HuH-7 (cell line): ENCODE measurements at places on chromosomes 7 and 10.

DNA sequence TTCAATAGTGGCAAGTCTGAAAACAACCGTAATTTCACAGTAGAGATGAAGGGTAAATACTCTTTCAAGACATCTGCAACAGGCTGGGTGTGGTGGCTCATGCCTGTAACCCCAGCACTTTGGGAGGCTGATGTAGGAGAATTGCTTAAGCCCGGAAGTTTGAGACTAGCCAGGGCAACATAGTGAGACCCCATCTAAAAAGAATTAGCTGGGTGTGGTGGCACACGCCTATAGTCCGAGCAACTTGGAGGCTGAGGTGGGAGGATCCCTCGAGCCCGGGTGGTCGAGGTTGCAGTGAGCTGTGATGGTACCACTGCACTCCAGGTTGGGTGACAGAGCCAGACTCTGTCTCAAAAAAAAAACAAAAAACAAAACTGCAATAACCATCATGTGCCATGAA lies 71.8 kb downstream of the PFKFB3 start:
- no peak for DNase-seq

DNA sequence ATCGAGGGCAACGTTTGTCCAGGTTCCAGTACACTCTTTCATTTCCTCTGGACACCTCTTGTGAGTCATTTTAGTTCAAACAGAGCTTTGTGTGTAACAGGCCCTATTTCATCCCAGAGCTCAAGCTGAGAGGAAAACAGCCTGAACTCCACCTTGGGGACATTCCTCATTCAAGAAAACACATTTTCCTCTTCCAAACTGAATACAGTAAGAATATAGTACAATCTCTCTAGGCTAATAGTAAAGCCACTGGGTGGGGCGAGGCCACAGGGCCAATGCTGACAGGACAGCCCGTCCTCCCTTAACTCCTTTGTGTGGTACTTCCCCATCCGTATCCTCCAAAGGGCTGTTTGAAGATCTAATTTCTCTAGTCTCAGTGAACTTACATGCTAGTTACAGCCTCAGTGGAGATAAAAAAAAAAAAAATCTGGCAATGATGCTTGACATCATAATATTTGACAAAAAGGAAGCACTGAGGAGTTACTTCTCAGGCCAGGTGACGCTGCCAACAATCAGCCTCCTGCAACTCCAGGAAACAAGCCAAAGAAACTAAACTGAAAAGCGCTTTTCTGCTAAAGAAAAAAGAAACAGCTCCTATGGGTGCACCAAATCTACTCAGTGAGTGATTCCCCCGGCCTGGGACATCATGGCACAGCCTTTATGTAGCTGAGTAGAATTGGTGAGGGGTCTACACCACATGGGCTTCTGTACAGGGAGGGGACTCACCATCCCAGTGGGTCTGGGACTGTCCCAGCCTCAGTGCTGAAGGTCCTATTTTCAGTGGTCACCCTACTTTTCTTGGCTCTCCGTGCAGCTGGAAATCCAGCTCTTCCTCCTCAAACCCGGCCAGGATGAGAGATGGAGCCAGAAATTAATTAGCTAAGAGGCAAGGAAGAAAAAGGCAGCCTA lies 238.2 kb upstream of the NEBL start:
- no peak for DNase-seq

- DNase-seq: no peak
Measured at GRCh38 chr10:69503896-69504265, 52.6 kb downstream of the TSPAN15 start.

DNA sequence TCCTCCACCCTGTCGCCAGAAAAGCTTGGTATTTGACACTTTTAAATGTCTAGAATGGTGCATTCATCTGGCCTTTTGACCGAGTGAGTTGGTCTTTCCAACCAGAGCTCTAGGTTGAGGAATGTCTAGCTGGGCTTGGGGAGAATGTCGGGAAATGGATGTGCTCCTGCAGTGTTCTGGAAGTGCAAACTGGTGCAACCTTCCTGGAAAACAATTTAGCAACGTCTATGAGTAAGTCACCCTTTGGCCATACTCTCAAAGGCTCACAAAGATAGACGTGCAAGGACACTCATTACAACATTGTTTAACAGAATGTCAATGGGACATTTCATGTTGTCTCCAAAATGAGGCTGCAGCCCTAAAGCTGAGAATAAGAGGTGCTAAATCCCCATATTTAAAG lies 12.2 kb upstream of the NMT2 start:
- no peak for DNase-seq

- no peak for DNase-seq
Measured at GRCh38 chr10:132300582-132300981, 7.2 kb downstream of the STK32C start.

- no peak for DNase-seq
Measured at GRCh38 chr10:80517416-80518142, 20.1 kb upstream of the SH2D4B start.

DNA sequence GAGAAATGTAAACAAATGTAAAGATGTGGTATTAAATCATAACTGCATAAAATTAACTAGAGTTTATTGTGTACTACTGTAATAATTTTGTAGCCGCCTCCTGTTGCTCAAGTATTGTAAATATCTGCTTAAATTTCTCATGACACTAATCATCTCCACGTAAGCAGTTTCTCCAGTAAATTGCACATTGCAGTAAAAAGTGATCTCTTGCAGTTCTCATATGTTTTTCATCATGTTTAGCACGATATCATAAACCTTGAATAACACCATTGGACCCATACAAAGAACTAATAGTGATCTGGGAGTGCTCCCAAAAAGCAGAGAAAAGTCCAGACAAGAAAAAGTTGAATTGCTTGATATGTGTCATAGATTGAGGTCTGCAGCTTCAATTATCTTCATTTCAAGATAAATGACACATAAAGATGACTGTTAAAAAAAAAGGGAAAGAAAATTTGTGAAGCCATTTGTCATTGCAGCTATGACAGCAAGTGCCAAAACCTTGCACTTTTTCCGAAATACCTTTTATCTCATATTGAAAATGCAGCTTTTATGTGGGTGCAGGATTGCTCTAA lies 15.3 kb downstream of the LIPA start:
- DNase-seq: no peak

DNA sequence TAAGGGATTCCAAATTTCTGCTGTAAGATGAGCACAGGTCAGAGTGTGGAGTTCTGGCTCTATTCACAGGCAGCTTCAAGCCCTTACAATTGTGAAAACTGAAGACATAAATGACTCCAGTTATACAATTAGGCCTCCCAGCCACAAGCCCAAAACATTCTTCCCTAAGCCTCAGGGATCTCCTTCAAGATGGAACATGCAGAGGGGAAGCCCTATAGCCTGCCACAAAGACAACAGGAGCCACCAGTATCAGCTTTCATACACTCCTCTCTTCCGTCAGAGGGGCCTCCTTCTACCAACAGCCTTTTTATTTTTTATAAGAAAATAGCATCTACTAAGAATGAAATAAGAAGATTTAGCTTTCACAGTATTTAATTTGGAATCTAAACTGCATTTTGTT lies 46.5 kb downstream of the DLD start:
- DNase-seq: no peak

- no peak for DNase-seq
Measured at GRCh38 chr10:33539116-33539515, 204.6 kb upstream of the NRP1 start.

- no peak for DNase-seq
Measured at GRCh38 chr7:96198047-96198636, 123.8 kb downstream of the SLC25A13 start.

GRCh38 chr10:44180321-44181168 lies 204.4 kb downstream of the CXCL12 start:
- no peak for DNase-seq
